GM03348 (cell line): ENCODE measurements at places on chromosomes 2 and 18.

- no peak for DNase-seq
These were observed 80.5 kb upstream of the CPO start for GRCh38 chr2:206858687-206859329.

DNA sequence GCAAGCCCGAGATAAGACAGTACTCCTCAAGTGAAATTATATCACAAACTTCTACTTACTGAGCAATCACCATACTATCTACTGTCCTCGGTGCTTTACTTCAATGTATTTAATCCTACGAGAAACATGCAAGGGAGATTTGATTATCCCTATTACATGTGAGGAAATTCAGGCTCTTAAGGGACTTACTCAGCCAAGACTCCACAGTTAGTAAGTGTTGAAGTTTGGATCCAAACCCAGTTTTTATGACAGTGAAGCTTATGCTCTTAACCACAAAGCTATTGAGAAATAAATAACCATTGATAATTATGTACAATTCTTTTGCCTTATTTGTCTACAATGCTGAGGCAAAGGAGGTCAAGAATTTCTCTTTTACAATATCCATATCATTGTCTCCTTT lies 672.9 kb upstream of the ACVR2A start:
- DNase-seq = peak; percentile 50

DNA sequence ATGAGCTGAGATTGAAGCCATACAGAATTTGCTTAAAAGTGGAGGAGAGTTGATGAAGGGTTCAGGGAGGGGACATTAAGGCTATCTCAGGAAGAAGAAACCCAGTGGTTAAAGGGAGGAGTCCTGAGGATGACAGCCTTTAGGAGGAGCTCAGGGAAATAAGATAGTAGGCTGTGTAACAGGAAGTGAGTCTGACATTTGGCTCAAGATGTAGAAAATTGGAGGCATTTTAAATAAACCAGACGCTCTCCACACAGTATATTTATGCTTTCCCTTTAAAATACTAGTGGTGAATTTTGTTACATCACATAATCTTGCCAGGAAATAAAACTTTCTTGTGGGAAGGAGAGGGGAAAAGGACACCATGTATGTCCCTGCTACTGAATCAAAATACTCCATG lies 11.6 kb downstream of the KCNH7 start:
- no peak for DNase-seq

- DNase-seq = peak; percentile 98
These were observed at the start of gene ZNF513 for GRCh38 chr2:27380626-27381545. TSS of gene ZNF513 (minus strand) at chr2:27380734. CDS start at chr2:27380526, 208 bp downstream.
